Progenitor cell of endocrine pancreas (in vitro differentiated cells): ENCODE measurements at places on chromosomes 7 and 10. TPM values are rescaled to one million over a fixed set of nuclear protein-coding genes. Genes with fewer than 3 reads are reported as not detected.

DNA sequence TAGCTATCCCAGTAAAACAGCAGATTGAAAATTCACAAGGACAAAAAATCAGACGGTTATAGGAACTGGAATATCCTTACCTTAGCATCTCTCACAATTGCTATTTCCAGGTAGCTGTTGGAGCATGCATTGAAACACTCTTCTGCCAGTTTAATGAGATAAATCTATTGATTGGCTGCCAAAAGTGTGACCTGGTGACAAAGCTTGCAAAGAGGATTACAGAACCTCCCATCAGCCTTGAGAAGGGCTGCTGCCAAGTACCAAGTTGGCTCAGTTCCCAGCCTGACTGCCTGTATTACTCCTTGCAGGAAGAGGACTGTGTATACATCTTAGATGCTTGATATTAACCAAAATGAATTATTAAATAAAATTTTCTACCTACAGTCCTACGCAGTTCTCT lies 5.1 kb downstream of the PRLHR start:
- no peak for DNase-seq
- H3K4me3 ChIP-seq = no peak overlapping the region
- no peaks in the 10 kb centered on the region for H3K4me1 ChIP-seq
- no peak overlapping the region for H3K27ac ChIP-seq

- H3K4me1 ChIP-seq = peaks cover 6% of the 10 kb centered on the region
- H3K27me3 ChIP-seq = peaks cover 24% of the 10 kb centered on the region
- no peak overlapping the region for H3K4me3 ChIP-seq
- DNase-seq = no peak
- H3K36me3 ChIP-seq = peaks cover 3% of the 10 kb centered on the region
- no peak overlapping the region for H3K27ac ChIP-seq
Measured at GRCh38 chr10:126137562-126138221, 241.3 kb downstream of the FANK1 start.

- no peak overlapping the region for H3K4me3 ChIP-seq
- H3K27me3 ChIP-seq = no peaks in the 10 kb centered on the region
- no peaks in the 10 kb centered on the region for H3K36me3 ChIP-seq
Measured at GRCh38 chr7:14487701-14488395, 414.7 kb downstream of the DGKB start.

DNA sequence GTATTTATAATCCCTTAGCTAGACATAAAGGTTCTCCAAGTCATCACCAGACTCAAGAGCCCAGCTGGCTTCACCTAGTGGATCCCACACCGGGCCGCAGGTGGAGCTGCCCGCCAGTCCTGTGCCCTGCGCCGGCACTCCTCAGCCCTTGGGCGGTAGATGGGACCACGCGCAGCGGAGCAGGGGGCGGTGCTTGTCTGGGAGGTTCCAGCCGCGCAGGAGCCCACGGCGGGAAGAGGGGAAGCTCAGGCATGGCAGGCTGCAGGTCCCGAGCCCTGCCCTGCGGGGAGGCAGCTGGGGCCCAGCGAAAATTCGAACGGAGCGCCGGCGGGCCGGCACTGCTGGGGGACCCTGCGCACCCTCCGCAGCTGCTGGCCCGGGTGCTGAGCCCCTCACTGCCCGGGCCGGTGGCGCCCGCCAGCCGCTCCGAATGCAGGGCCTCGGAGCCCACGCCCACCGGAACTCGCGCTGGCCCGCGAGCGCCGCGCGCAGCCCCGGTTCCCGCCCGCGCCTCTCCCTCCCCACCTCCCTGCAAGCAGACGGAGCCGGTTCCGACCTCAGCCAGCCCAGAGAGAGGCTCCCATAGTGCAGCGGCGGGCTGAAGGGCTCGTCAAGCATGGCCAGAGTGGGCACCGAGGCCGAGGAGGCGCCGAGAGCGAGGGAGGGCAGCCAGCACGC lies 675.6 kb downstream of the REEP3 start:
- DNase-seq = no peak
- no peaks in the 10 kb centered on the region for H3K36me3 ChIP-seq
- no peaks in the 10 kb centered on the region for H3K27me3 ChIP-seq
- no peak overlapping the region for H3K4me3 ChIP-seq

- no peak for DNase-seq
- H3K27ac ChIP-seq = no peak overlapping the region
Measured at GRCh38 chr7:112866424-112866823, 76.2 kb upstream of the TMEM168 start.

OR2A7 gene
- total RNA-seq = 8.0 and 9.3 TPM in 2 replicates

PARP12 gene
- 3.4 TPM in 2 replicates for total RNA-seq

PON3 gene
- total RNA-seq = 0.14 TPM in 1 of 2 replicates, not detected in the other
